Activated T-cell treated with anti-CD3 and anti-CD28 coated beads for 4 hours (primary cell): ENCODE measurements at places on chromosomes 6 and 20.

GRCh38 chr6:156767603-156768467 is 9.3 kb upstream of the ARID1B start:
- DNase-seq, result no peak

- no peak for DNase-seq
These were observed 42.8 kb upstream of the MRPS10 start for GRCh38 chr6:42260396-42260888.

DNA sequence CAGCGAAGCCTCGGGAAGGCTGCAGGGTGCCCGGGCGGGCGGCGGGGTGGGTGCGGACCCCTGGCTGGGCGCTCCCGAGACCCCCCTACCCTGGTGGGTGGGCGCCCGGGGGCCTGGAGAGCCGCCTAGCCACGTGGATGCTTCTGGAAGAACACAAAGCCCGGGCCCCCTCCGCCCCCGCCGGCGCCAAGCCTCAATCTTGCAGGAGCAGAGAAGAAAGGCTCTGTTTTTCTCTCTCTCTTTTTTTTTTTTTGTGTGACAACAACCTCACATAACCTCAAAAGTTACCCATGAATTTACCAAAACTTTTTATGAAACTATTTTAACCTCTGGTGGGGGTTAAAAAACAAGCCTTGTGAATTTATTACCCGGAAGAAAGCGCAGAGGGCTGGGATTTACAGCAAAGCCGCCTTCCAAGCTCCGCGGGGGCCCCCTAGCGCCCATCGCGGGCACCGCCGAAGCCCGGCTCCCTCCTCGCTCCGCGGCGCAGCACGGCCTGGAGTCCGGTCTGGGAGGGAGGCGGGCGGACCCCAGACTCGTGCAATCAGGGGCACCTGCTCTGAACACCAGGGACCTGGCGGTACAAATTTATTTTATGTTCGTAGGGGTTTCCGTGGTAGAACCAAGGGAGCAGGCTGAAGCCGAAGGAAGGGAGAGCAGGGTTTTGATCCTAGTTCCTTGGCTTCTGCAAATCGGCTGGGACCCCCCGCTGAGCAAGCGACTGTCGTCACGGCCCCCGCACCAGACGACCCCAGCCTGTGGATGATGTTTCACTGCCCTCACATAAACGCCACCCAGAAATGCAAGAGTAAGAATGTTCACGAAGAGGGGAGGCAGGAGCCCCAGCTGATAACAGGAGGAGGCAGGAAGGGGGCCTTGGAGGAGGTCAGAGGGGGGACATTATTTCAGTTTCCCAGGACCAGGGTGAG is 58.9 kb downstream of the ZNF831 start:
- peak; percentile 79 for DNase-seq

- DNase-seq, result no peak
These were observed 38.4 kb downstream of the SMOC2 start for GRCh38 chr6:168479421-168479820.

- DNase-seq, result no peak
These were observed 140.3 kb upstream of the STMND1 start for GRCh38 chr6:16961577-16961976.

- DNase-seq, result peak; percentile 2
These were observed 702 bp downstream of the ETV7 start for GRCh38 chr6:36386495-36387439.

DNA sequence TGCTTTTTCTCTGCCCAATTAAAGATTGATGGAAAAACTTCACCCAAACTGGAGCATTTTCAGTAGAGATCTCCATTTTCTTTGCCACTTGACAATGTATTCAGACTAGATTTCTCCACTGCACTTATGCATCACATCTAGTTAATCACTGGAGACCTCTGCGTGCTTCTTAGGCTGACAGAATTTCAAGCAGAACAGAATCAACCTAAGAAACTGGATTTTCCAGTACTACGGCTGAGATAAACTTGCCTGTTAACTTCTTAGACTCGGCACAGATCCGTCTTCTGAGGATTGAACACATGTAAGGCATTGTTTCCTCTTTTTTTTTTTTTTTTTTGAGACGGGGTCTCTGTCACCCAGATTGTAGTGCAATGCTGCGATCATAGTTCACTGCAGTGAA is 139.2 kb downstream of the LRRC1 start:
- no peak for DNase-seq

DNA sequence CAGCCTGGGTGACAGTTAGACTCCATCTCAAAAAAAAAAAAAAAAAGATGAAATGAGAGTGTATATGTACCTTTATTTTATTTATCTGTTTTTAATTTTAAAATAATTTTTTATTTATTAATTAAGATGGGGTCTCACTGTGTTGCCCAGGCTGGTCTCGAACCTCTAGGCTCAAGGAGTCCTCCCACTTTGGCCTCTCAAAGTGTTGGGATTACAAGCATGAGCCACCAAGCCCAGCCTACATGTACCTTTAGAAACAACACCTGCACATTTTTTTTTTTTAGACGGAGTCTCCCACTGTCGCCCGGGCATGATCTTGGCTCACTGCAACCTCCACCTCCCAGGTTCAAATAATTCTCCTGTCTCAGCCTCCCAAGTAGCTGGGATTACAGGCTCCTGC is 12.1 kb upstream of the PARD6B start:
- no peak for DNase-seq

- no peak for DNase-seq
These were observed 160.7 kb downstream of the DLL1 start for GRCh38 chr6:170130201-170130621.
